ENCODE measurements at places on chromosomes 5 and 9. TPM values are rescaled to one million over a fixed set of nuclear protein-coding genes. Genes with fewer than 3 reads are reported as not detected.

- DNase-seq: peak; percentile 84
Measured at GRCh38 chr5:68730220-68730978, 363.4 kb upstream of the SLC30A5 start.

GRCh38 chr5:53479590-53480415 is 626 bp upstream of the FST start:
- DNase-seq: peak; percentile 31

- DNase-seq: no peak
Measured at GRCh38 chr5:53472720-53473510, 7.5 kb upstream of the FST start.

F2RL2 gene
- 26.0 TPM for total RNA-seq

PKD2L2 gene
- total RNA-seq: not detected

DDX4 gene
- total RNA-seq: not detected

TSLP gene
- 0.43 TPM for total RNA-seq

DNA sequence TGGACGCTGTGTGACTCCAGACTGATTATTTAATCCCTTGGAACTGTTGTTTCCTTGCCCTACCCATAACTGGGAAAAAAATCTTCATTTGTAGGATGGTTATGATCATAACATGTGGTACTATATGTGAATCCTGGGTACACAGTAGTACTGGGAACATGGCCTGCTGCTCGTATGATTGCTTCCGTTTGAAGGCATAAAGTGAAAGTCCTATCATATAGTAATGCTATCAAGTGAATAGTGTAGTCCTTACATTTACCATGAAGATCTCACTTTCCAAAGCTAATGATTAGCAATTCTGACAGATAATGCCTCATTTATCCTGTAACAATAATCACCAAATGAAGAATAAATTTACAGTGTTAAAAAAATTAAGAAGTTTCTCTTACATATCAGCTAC is 53.2 kb downstream of the MEF2C start:
- no peak for DNase-seq

GRCh38 chr9:134946663-134947062 is 29.0 kb upstream of the FCN1 start:
- no peak for DNase-seq

TAS2R1 gene
- total RNA-seq: not detected

MCIDAS gene
- total RNA-seq: not detected

GRCh38 chr9:131436376-131436775 is 42.5 kb downstream of the PRRC2B start:
- DNase-seq: no peak

GRCh38 chr5:55997742-55998351 is 3.1 kb upstream of the IL6ST start:
- peak; percentile 61 for DNase-seq

- no peak for DNase-seq
Measured at GRCh38 chr5:152864991-152865390, 459.9 kb upstream of the NMUR2 start.

AIF1L gene
- 20.2 TPM for total RNA-seq

- no peak for DNase-seq
Measured at GRCh38 chr5:75460942-75461610, 50.4 kb downstream of the CERT1 start.

- DNase-seq: no peak
Measured at GRCh38 chr9:125883565-125884217, 136.5 kb downstream of the PBX3 start.

RGS7BP gene
- total RNA-seq: 0.07 TPM

IL7R gene
- total RNA-seq: 10.8 TPM

- DNase-seq: no peak
Measured at GRCh38 chr9:86389628-86390027, 35.4 kb upstream of the TUT7 start.

UNC13B gene
- 30.5 TPM for total RNA-seq

DNA sequence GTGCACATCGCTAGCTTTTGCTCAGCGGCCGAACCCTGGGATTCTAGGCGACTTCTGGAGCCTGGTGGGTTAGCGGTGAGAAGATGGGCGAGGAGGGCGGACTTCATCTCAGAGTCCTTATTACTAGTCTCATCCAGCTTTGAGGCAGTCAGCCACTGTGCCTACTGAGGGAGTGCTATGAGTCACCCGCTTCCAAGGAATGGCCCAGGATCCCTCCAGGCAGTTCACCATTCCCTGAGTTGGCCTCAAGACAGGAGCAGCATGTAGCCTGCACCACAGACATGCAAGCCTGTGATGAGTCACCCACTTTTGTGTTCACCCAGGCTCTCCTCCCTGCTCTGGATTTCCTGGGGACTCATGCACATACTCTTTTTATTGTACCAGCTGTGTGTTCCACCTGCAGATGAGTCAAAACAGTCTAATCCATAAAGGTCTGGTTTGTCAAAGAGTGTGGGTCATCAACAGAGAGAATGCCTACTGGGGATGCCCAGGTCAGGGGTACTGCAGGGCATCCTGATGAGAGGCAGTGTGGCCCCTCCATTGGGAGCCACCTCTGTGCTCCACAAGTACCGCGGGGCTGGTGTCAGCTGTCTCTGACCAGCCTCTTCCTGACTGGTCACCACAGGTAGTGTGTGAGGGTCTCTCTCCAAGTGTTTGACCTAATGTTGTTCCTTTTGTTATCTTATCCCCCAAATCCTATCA is 20.2 kb downstream of the SLC22A5 start:
- DNase-seq: peak; percentile 100

DNA sequence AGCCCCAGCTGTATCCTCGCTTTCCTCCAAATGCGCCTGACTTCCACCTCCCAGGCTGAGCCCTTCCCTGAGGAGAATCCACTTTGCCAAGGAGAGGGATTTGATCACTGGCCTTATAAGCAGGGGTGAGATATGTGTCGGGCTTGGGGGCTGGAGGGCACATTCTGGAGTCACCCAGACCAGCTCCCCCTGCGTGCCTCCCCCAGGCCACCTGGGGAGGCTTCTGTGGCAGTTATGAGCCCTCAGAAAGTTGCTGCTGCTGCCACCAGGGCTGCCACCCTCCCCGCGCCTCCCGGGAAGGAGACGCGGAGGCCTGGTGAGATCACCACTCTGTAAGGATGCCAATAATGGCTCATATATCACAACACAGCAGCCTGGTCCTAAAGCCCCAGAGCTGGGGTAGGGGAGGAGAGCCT is 211.5 kb downstream of the PAPPA start:
- DNase-seq: peak; percentile 61

- no peak for DNase-seq
Measured at GRCh38 chr9:14331120-14331519, 17.2 kb upstream of the NFIB start.

DNA sequence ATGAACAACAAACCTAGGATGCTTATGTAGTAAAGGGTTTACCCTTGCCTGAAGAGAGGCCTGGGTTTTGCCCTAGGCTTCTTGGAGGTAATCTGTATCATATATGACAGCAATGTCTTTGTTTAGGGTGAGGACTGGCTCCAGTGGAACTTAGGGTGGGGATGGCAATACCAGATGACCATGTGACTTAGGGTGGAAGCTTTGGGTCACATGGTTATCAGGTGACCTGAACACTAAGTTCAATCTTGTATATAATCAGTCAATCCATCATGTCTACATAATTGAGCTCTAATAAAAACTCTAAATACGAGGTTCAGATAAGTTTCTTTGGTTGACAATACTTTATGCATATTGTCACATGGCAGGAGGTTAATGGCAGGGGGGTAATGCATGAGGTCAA is 10.6 kb upstream of the PPP2R2B start:
- no peak for DNase-seq

GRCh38 chr5:108312258-108312657 is 69.6 kb downstream of the FBXL17 start:
- DNase-seq: no peak

DNA sequence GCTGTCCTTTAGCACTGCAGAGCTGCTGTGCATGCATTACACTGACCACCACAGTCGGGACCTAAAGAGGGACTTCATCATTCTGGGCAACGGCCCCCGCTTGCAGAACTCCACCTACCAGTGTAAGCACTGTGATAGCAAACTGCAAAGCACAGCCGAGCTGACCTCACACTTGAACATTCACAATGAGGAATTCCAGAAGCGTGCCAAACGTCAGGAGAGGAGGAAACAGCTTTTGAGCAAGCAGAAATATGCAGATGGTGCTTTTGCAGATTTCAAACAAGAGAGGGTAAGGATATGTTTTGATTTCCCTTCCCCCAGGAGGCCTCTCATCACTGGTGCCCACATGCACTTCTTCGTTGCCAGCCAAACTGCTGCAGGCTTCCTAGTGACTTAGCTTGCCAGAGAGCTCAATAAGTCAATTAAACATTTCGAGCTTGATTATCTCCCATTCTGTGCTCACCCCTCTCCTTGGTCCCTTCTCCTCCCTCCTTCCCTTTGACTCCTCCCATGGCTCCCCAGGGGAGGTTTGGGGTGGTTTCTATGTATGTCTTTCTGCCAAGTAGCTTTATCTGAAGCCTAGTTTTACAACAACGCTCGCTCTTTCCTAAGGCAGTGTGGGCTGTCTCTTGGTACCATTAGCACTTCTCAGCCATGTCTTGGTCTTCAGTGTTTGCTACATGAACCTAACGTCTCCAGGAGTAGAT is 66.7 kb downstream of the ZNF462 start:
- DNase-seq: peak; percentile 46

DNA sequence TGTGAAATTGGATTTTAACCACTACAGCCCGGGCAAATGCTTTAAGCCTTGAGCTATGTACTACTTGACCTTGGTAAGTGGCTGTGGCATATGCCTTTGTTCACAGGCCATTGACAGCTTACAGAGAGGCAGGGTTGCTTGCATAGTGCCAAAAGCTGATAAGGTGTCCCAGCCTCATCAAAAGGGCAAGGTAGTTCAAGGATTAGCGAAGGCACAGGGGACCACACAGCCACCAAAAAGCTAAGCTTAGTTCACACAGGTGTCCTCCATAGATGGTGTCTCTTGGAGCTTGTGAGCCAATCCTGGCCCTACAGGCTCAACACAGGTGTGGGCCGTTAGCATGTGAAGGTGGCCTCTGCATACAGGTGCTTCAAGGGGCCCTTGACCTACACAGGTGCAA is 86.8 kb downstream of the ZNF622 start:
- DNase-seq: no peak

- no peak for DNase-seq
Measured at GRCh38 chr5:154721481-154722058, 33.6 kb upstream of the LARP1 start.

GRCh38 chr5:150540615-150541396 is 32.9 kb downstream of the NDST1 start:
- peak; percentile 96 for DNase-seq

ESM1 gene
- total RNA-seq: 0.54 TPM

FAM163B gene
- total RNA-seq: not detected

- no peak for DNase-seq
Measured at GRCh38 chr5:126184474-126184873, 238.7 kb upstream of the GRAMD2B start.

DNA sequence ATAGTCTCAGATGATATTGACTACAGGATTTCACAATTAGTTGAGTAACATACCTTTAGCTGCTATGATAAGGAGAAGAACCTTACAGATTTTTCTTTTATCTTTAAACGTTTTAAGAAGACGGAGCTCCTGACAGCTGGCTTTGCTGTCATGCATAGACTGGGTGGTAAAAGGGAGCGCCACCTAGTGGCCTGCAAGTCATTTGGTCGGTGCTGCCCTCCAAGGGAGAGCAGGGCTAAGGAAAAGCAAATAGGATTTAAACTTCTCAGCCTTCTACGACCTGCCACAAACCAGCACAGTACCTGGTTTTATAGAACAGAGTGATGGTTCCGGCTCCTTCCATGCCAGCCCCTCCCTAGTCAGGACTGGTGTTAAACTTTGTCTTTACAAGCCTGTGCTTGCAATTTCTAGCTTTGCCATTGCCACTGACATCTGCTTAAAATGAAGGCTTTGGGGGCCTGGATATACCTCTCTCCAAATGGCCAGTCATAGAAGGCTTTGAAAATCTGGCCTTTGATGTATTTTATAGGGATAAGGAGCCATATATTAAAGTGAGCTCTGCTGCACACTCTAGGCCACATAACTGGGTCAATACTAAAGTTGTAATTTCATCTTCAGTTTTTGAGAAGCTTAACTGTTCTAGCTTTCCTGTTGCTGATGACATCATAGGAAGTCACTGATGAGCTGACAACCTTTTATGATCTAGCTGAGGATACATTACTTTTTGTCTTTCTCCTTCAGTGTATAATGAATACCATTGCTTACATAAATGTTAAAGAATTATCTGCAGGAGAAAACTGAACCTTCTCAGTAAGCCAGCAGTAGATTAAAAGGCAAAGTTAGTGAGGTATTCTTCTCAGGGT is 31.1 kb upstream of the ADAMTSL1 start:
- DNase-seq: peak; percentile 57

DNA sequence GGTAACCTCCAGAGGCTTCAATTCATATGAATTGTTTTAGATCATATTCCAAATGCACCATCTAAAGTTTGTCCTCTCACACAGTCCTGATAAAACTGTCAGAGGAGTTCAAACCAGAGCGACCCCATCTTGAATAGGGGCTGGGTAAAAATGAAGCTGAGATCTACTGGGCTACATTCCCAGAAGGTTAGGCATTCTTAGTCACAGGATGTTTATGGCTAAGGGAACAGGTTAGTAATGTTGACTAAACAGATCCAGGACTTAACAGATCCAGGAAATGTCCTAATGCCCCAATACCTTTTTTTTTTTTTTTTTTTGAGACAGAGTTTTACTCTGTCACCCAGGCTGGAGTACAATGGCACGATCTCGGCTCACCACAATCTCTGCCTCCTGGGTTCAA is 192.6 kb upstream of the PRDM9 start:
- no peak for DNase-seq

GRCh38 chr5:57887851-57888621 is 405.4 kb upstream of the ACTBL2 start:
- DNase-seq: peak; percentile 69

FOXB2 gene
- not detected for total RNA-seq

OTP gene
- 0.17 TPM for total RNA-seq

CARTPT gene
- not detected for total RNA-seq

GRCh38 chr5:75756211-75756610 is 39.0 kb upstream of the POC5 start:
- DNase-seq: no peak

GRCh38 chr5:113218200-113218599 is 216.6 kb downstream of the TSSK1B start:
- no peak for DNase-seq

LIX1 gene
- 0.59 TPM for total RNA-seq

DNA sequence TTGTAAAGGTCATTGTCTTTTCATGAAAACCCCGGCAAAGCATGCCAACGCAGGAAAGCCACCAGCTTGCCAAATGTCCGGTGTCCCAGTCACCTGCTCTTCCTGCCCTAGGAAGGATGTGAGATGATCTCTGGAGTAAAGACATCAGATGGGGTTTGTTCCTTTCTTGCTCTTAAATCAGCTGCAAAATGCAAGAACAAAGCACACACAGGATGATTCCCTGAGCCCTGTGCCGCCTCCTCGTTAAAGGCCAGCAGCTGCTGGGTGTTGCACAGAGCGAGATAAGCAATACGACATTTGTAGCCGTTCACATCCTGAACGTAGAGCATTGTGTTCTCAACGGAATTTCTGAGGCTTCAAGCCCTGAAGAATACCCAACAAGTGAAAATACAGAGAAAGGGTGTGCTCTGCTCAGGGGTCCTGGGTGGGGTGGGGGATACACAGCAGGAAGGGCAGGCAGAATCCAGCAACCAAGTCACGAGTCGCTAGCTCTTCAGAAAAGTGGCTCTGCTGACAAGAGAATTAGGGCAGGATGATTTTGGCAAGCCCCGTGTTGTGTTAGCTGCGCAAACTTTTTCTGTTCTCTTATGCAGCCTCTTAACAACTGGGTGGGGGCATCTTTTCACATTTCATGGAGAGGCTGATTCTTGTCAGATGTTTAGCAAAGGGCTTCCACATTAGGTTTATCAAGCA is 229.2 kb upstream of the MAP3K1 start:
- no peak for DNase-seq

All from astrocyte (in vitro differentiated cells and primary cell).